ENCODE measurements at places on chromosomes 4 and X. TPM values are rescaled to one million over a fixed set of nuclear protein-coding genes. Genes with fewer than 3 reads are reported as not detected.

Gene DCUN1D4
- total RNA-seq, result 48.4 TPM

Gene MAGEB2
- total RNA-seq, result not detected

Gene CT83
- not detected for total RNA-seq

Gene CDKL2
- 0.22 TPM for total RNA-seq

Gene FAM50A
- 70.3 TPM for total RNA-seq

- DNase-seq, result no peak
Observed at GRCh38 chrX:11908371-11908770, 150.3 kb downstream of the MSL3 start.

DNA sequence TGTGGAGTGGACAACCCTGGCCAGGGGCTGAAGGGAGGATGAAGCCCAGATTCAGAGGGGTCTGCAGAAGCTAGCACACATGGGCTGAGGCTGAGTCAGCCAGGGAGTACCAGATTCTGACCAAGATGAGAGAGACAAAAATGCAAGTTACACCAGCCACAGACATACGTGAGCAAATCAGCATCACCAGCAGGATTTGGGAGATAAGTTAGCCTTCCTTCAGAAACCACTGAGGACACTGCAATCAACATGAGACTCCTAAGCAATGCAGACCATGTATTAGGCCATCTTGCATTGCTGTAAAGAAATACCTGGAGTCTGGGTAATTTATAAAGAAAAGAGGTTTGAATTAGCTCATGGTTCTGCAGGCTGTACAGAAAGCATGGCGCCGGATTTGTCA lies 57.0 kb upstream of the PAGE5 start:
- no peak for DNase-seq

GRCh38 chr4:82437285-82438005 lies 7.1 kb downstream of the ENOPH1 start:
- no peak for DNase-seq

- no peak for DNase-seq
Observed at GRCh38 chr4:34271479-34272355, 1972.6 kb downstream of the ARAP2 start.

DNA sequence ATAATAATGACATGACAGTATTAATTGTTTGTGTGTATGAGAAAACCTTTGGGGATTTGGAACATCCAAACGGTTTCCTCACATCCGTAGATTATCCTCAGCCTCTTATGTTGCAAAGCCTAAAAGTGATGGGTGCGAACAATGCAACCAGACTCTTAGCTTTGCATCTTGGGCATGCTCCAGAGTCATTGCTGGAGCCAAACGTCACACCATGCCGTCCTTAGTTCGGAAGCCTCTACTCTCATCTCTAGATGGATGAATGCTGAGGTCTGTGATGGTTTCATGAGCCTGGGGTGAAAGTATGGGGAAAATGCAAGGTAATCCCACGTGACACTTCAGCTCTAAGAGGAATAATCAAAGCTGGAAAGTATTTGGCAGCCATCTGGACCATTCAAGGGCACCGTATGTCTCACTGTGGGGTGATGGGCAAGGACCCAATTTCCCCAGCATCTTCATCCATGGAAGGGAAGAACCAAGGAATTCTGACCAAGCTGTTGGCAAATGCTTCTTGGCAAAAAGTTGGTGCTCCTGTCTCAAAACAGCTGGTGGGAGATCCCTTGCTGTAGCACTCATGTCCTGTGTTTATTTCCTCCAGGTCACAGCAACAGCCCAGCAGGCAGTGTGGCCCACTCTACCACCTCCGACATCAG lies 6.3 kb upstream of the RTL5 start:
- DNase-seq, result no peak

- DNase-seq, result no peak
Observed at GRCh38 chr4:2073808-2074481, 14.8 kb downstream of the NAT8L start.

DNA sequence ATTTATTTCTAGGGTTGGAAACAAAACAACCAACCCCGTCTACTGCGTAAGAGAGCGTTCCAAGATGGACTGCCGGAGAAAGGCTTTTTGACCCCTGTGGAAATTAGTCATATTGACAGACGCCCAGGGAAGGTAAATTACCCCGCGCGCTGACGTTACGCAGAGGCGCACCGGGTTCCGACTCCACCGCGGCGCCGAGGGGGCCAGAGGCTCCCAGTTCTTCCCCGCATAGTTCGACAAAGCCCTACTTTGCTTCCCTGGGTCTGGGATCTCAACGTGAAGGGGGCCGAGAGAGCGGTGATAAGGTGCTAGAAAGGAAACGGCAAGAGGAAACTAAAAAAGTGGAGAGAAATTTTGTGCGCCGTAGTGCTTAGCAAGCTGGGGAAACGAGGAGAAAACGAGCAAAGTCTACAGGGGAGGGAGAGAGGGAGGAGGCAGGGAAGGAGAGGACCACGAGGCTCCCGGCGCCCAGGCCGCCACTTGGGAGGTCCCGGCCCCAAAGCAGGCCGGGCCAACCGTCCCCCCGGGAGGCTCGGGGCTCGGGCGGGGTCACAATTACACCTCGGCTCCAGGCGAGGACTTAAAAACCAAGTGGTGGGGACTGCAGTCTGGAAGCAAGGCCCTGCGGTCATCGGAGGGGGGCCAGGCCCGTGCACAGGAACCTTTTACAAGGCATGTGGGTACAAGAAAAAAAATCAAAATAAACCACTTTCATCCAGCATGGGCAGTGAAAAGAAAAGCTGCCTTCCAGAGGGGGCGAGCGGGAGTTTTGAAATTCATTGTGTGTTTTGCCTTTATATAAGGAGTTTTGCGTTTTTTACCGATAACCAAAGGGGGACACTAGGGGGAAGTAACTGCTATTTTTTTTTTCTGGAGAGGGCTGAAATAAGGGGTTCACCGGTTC lies 13.2 kb downstream of the HAND2 start:
- no peak for DNase-seq

- no peak for DNase-seq
Observed at GRCh38 chr4:6325788-6326290, 56.2 kb downstream of the WFS1 start.

DNA sequence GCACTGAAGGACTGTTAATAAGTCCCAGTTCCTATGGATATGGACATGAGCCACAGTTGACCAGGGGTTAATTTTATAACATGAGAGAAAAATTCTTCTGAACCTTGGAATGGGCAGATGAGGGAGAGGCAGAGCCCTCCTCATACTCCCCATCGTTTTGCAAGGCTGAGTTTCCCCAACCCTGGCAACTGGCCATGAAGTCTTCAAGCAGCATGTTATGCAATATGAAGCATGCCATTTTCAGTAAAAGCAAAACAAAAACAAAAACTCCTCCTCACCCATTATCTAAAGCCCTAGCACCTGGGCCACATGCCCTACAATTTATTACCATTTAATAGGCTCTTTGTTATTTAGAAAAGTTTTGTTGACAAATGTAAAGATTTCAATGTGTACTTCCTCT lies 64.5 kb downstream of the GPC4 start:
- no peak for DNase-seq
